ENCODE measurements at places on chromosomes 16 and 17.

DNA sequence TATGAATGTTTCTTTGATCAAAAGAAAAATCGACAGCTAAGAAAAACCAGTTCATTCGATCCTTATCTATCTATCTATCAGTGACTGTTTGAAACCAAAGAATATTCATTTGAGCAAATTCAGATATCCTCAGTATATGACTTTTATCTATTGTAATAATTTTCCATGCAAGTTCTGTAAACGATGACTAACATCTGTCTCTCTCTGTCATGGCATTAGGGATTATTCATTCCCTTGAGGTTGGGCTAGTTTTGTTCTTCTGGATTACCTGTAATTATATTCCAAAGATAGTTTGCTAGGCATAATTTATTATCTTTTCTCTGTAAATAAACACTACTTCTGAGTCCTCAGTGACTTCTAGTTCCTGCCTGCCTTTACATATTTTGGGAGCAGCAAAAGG is 497.7 kb upstream of the CDH11 start:
- no peak for DNase-seq

- no peak for DNase-seq
Observed at GRCh38 chr17:12053552-12053951, 32.9 kb downstream of the MAP2K4 start.

- no peak for DNase-seq
Observed at GRCh38 chr16:48125888-48126287, 29.9 kb downstream of the ABCC12 start.

- DNase-seq = no peak
Observed at GRCh38 chr16:21645261-21645721, 7.1 kb downstream of the IGSF6 start.

GRCh38 chr17:8610558-8610957 is 20.0 kb downstream of the MYH10 start:
- no peak for DNase-seq

DNA sequence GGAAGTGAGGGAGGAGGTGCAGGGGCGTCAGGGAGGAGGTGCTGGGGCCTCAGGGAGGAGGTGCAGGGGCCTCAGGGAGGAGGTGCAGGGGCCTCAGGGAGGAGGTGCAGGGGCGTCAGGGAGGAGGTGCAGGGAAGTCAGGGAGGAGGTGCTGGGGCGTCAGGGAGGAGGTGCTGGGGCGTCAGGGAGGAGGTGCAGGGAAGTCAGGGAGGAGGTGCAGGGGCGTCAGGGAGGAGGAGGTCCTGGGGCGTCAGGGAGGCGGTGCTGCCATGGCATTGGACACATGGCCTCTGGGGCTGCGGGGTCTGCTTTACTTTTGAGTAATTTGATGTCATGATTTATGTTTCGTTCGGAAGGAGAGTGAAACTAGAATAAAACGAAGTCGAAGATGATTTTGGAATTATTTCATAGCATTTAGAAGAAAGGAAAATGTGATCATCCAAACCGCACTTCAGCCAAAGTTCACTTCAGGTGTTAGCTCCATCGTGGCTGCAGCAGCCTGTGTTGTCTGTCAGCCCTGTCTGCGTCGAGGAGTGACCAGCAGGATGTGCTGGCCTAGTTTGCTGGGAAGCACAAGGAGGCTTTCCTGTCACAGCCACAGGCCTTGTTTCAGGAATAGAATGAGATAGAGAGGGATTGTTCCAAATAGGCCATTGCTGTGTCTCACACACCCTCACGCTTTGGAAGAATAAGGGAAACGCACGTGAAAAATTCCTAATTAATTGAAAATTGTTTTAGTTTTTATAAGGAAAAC is 42.8 kb downstream of the RAB11FIP3 start:
- no peak for DNase-seq

All from T-helper 9 cell (primary cell).